ENCODE measurements at places on chromosomes 11 and 22.

DNA sequence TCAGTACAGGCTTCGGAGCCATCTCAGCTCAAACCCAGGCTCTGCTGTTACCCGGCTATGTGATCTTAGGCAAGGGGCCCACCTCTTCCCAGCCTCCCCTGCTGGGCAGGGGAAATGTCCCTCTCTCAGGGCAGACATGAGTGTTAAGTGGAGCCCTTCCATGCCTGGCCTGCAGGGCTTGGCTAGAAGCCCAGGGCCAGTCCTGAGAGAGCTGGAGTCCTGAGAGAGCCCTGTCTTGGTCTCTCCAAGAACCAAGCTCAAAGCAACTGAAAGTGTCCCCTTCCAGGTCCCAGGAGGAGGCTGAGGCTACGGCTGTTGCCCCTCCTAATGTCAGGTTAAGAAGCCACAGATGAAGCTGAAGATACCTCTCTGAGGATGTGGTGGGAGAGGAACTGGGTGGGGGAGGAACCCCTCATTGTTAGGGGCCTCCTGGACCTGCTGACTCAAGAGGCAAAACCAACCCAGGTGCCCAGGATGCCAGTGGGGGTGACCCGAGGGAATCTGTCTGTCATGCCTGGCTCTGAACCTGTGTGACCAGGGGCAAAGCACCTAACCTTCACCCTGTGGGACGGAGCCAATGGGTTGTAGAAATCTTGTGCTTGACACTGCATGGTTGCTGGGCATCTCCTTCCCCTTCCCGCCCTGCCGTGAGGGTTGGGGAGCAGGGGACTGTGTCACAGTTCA, 4.2 kb downstream of the ZP1 start:
- DNase-seq, result no peak

GRCh38 chr11:6099577-6099976, 7.9 kb upstream of the OR56B4 start:
- DNase-seq, result no peak

- no peak for DNase-seq
These were observed 6.5 kb downstream of the RFPL3 start for GRCh38 chr22:32364210-32364609.

DNA sequence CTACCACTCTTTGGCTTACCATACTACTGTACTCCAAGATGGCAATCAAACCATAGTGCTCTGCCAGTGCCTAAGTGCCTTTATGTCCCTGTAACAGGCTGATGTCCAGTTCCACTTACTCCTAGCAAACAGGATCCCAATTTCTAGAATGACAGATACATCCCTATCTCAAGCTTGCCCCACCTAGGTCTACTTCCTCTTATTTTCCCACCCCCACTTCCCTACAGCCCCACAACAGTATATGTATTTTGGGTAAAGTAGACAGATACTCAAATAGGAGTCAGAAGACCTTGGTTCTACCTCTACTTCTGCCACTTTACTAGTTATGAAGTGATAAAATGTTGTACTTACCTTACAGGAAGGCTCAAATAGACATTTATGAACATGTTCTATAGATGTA, 24.1 kb downstream of the SIK3 start:
- DNase-seq, result no peak

DNA sequence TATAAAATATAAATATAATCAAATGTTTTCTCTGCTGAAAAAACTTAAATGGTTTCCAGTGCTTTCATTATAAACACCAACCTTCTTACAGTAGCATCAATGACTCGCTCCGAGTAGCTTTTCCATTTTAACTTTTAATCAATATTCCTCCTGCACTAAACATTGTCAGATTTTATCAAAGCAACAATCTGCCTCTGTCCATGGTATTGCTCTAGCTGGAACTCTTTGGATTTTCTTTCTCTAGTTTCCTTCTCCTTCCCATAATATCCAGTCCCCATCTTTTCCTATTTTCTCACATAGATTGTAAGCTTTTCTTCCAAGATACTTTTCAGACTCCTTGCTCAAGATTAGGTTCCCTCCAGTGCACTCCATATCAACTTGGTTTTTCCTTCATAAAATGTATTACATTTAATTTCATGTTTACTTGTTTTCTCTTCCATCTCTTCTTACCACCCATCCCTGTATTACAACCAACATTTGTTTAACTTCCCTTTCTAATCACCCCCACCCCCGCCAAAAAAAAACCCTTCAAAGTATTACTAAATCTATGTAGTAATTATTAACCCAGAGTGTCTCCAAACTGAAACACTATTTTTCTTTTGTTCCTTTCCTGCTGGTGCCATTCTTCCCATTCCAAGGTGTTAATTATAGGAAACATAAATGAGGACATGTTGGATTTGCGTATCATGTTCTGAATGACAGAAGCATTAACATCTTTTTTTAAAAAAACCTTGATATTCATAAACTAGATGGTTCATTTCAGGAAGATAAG, 716.5 kb downstream of the NELL1 start:
- DNase-seq, result no peak

- DNase-seq, result no peak
These were observed 115.9 kb downstream of the TRIM29 start for GRCh38 chr11:120021978-120022377.

DNA sequence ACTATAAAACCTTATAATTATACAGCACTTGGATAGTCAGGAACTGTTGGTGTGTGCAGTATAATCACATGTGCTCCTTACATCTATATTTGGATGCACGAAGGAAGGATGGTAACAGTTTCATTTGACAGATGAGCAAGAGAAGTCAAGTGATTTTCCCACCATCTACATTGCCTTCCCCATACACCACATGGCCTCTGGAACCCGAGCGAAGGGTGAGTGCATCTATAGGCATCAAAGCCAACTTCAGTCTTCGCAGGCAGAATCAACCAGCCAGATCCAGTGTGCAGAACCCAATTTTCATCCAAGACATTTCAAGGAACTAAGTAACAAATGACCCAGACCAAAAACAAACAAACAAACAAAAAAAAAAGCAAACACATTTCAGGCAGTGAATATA, 85.1 kb upstream of the BLID start:
- DNase-seq, result no peak

GRCh38 chr22:31340360-31340759, 5.8 kb downstream of the PATZ1 start:
- no peak for DNase-seq

DNA sequence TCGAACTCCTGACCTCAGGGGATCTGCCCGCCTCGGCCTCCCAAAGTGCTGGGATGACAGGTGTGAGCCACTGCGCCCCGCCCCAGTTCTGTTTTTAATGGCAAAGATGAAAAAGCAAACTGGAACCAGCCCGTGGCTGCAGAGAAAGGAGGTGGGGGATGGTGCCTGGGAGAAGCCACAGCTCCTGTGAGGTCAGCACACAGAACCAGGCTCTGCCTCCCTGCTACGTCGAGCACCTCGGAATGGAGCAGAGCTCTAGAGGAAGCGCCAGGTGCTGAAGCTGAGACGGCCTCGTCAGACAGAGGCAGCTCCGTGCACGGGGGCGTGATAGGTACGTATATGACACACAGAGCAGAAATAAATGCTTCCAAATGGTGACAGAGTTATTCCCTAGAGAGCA, 8.5 kb downstream of the DRD4 start:
- DNase-seq, result no peak

- no peak for DNase-seq
These were observed 7.9 kb downstream of the DDX10 start for GRCh38 chr11:108672786-108673185.

DNA sequence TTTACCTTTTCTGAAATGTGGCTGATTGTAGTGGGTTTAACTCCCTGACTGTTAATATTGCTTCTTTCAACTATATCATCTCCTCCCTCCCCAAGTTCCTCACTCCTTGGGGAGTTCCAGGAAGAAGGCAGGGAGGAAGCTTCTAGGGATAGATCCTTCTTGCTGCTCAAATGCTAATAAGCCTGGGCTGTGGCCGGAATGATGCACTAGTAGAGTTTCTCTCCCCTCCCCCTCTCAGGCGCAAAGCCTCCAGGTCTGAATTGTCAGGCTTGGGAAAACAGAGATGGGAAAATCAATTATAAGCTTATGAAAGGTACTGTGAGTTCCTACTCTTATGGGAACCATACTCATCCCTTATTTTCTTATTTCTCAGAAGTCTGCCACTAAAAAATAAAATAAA, 30.8 kb downstream of the FEZ1 start:
- DNase-seq, result no peak

DNA sequence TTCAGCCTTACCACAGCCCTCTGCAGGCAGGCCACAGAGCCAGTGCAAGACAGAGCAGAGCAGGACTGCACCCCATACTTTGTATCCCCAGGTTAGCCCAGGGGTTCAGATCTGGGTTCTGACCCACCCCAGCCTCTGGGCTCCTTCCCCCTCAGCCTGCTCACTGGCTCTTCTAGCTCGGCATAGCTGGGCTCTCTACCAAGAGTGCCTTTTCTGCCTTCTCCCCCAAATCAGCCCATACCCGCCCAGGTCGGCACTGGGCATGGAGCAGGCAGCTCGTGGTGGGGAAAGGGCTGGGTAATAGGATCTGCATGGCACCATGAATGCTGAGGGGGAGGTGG, 8.3 kb downstream of the RELT start:
- no peak for DNase-seq

- no peak for DNase-seq
These were observed 63.0 kb downstream of the PARVG start for GRCh38 chr22:44243761-44244160.

DNA sequence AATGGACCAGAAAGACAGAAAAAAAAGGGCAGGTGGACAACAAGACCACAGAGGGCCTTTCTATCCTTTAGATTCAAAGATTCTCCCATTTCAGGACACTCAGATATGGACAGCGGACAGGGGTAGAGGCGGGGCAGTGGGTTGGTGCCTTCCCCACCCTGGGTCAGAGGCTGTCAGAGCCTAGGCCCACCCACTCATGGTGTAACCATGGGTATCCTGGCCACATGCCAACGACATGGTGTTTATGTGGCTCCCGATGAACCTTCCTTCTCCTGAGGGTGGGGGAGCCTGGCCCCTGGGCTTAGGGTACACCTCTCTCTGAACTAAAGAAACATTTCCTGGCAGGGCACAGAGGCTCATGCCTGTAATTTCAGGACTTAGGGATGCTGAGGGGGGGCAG, 14.3 kb upstream of the P2RY2 start:
- no peak for DNase-seq

- DNase-seq, result no peak
These were observed 64.6 kb downstream of the CTTN start for GRCh38 chr11:70462818-70463477.

DNA sequence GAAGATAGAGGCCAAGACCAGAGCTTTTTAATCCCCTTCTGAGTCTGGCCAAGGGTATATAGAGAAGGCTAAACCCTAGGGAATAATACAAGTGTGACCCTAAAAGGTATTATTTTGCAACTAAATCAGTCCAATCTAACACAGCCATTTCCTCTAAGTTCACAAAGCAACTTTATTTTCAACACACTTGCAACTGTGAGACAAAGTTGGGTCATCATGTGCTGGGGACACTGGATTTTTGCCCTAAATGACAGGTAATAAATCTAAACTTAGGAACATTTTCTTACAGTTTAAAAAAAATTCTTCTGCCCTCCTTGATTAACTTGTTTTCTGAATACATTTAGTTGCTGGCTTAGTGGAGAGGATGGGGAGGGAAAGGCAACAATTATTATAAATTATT, 78.3 kb downstream of the DDIAS start:
- DNase-seq, result no peak

DNA sequence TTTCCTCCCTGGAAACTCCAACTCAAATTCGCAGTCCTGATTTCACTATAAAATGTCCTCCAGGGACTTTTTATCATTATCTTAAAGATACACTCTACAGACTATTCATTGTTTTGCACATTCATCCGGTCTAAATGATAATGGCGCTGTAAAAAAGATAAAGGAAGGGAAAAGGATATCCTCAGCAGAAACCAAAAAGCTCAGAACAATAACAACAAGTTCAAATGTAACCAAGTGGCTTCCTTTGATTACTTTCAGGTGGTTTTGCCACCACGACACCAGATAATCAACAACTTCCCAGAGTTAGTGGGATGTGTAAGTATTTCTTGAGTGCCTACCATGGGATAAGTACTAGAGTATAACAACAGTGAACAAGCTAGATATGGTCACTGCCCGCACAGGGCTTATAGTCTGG, 26.3 kb downstream of the PRCP start:
- DNase-seq, result no peak

DNA sequence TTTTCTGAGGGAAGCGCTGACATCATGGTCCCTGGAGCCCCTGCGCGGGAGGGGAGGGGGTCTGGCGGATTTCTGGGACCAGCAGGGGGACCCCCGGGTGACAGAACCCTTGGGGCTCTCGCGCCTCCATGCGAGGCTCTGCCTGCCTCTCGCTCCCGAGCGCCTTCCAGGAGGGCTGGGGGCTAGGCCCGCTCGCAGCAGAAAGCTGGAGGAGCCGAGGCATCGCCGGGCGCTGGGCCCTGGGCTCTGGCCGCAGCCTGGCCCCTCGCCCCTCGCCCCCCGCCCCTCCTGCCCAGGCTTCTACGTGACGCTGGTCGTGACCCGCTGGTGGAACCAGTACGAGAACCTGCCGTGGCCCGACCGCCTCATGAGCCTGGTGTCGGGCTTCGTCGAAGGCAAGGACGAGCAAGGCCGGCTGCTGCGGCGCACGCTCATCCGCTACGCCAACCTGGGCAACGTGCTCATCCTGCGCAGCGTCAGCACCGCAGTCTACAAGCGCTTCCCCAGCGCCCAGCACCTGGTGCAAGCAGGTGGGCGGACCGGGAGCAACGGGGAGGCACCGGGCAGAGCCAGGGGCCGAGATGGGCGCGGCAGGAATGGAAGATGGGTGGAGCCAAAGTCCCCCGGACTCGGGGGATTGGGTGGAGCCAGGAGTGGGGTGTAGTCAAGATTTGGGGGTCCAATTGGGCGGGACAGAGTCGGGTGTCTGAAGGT, 5.4 kb downstream of the BEST1 start:
- no peak for DNase-seq

DNA sequence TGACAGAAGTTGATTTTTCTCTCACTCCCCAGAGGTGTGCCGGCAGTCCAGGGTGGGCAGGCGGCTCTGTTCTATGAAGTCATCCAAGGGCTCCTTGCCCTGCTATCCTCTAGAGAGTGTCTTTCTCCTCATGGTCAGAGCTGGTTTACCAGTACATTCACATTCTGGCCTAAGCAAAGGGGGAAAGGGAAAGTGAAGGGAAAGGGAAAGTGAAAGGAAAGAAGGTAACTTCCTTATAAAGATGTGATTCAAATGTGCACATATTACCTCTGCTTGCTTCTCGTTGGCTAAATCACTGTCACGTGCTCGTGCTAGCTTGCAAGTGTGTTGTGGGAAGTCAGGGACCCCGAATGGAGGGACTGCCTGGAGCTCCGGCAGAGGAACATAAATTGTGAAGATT, 2.9 kb upstream of the HTATIP2 start:
- peak; percentile 38 for DNase-seq

All from stimulated activated CD8-positive, alpha-beta memory T cell treated with anti-CD3 and anti-CD28 coated beads, Interleukin-4, amount 100 ng/mL, for 48 hours (primary cell).